ENCODE measurements at places on chromosomes 2 and 18.
A peak's percentile ranks its signal among the peaks of the same experiment; 100 is the strongest.

DNA sequence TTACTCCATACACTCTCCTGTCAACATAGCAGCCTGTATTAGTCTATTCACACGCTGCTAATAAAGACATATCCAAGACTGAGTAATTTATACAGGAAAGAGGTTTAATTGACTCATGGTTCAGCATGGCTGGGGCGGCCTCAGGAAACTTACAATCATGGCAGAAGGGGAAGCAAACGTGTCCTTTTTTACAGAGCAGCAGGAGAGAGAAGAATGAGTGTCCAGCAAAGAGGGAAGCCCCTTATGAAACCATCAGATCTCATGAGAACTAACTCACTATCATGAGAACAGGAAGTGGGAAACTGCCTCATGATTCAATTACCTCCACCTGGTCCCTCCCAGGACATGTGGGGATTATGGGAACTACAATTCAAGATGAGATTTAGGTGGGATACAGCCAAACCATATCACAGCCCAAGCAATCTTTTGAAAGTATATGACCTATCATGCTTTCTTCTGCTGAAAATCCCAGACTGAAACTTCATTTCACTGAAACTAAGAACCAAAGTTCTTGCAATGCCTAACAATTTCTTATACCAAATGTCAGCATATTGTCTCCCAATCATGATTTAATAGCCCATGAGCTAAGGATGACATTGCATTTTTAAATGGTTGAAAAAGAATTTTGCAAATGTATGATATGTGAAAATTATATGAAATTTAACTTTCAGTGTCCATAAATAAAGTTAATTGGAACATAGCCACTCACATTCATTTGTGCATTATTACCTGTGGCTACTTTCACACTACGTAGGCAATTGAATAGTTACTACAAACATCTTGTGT, 686.8 kb upstream of the ZEB2 start:
- DNase-seq = no peak

DNA sequence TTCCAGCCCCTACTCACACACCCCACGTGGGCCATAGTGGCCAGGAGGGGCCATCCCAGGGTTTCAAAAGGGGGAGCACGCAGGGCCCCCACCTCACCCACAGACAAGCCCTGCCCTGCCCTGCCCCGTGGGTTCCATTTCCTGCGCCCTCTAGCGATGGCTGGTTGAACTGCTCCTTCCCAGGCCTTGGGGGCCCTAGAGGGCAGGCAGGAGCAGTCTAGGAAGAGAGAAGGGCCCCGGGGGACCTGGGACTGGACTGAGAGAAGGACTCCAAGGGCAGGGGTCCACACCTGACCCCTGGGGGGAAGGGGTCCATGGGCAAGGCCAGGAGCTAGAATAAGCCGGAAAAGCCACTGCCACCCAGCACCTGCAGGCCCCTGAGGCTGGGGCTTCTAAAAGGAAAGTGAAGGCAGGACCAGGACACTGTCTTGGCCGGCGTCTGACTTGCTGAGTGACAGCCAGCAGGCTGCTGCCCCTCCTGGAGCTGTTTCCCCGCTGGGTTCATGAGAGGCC, 10.1 kb downstream of the CYP26B1 start:
- peak; percentile 95 for DNase-seq

DNA sequence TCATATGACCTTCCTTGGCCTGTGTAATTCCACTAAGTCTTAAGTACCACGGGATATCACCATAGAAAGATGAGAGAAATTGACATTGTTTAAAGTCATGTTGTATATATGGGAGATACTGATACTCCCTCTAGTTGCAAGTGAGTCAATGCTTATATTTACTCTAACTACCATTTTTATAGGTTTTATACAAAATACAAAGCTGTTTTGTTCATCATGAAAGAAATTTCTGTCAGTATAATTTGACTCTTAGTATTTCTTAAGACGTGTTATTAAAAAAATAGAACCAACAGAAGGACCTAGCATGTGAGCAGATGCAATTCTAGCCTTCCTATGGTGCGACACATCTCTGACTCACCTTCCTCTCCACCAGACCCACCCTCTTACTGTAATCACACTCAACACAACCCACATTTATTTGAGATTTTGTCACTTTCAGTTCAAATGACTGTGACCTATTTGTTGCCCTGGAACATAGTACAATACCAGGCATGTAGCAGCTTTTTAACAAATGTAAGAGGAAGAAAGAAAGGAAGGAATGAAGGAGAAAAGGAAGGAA, 453.1 kb downstream of the CMPK2 start:
- no peak for DNase-seq

DNA sequence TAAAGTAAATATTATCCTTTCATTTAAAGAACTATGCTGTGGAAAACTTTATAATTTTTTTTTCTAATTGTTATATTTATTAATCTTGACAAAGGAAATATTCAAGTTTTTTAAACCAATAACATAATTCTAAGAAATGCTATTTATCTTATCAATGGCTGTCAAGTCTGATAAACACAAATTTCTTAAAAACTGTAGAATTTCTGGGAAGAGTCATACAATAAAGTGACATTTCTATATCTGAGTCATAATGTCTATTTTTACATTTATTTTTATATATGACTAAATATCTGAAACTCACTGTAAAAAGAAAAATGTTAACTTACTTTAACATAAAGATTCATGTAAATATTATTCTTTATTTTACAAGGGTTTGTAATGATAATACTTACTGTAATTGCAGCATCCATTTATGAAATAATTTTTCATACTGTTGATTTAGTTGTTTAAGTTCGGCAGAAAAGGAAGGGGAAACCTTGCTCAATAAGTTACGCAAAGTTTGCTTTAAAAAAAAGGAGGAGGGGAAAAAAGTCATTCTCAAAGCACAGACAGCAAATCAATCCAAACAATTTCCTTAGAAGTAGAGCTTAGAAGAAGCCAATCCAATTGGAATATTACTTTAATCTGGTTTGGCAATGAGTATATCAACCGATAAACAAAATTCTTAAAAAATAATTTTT, 32.4 kb downstream of the ORC2 start:
- DNase-seq = no peak

- peak; percentile 70 for DNase-seq
These were observed 60.1 kb downstream of the POLR1A start for GRCh38 chr2:86045541-86045940.

DNA sequence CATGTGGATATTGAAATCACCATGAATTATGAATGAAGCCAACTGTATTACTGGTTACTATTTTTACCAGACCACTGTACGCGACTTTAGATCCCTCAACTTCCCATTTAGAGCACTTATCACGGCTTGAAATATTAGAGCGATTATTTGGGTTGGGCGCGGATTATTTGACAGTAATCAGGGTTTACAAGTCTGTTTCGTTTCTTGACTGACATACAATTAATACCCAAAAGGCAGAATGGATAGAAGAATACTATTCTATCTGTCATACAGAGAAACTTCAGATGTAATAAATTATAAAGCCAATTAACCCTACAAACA, 496 bp upstream of the NAPG start:
- no peak for DNase-seq

GRCh38 chr18:75262511-75262910, 51.9 kb downstream of the TSHZ1 start:
- no peak for DNase-seq

All from endodermal cell (in vitro differentiated cells).